ENCODE measurements at places on chromosomes 2 and 18.

DNA sequence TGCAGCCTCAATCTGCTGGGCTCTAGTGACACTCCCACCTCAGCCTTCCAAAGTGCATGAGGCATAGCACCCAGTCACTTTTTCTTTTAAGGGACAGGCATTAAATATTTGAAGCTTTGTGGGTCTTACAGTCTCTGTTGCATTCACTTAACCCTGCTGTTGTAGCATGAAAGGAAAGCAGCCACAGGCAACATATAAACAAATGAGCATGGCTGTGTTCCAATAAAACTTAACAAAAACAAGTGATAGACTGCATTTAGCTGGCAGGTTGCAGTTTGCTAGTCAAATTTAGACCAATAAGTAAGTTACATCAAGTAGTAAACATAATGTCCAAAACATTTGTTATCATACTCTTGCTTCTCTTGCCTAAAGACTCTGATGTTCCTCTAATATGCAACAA, 297.3 kb upstream of the MMADHC start:
- no peak for DNase-seq

DNA sequence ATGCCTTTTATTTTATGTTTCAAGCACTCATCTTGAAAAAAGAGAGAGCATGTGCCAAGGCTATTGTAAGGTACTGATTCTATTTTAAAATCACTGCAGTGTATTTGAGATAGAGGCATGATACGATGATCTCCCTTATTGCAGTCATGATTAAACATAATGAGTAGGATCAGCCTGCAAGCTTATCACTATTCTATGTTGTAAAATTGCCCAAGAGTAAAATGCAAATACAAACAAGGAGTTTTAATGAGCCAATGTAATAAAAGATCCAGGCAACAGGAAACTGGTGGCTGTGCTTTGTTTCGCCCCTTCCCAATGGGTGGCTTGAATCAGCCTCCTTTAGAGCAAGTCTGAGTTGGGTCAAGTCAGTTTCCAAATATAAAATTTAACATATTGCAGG, 116.4 kb upstream of the RBMS1 start:
- DNase-seq = no peak

GRCh38 chr18:51617167-51617566, 419.7 kb upstream of the MEX3C start:
- DNase-seq = no peak

- no peak for DNase-seq
Observed at GRCh38 chr2:205822579-205822978, 140.3 kb downstream of the NRP2 start.

DNA sequence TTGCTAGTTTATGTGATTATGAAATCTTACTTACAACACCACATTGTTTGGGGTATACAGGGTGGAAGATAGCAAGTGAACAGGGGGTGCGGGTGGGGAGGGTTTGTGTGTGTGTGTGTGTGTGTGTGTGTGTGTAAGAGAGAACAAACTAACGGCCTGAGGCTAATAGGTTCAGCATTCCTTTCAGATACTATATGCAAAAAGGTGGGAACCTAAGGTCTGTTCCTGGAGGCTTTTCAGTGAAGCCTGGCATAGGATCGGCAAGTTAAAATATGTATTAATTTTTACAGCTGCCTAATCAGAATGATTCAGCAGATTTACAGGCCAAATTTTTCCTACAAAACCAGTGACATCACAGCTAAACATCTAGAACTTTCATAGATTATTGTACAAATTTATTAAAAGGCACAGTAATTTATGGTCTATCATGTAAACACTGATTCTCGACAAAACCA, 7.6 kb upstream of the SPDYA start:
- no peak for DNase-seq

All from stimulated activated CD4-positive, alpha-beta T cell treated with anti-CD3 and anti-CD28 coated beads, Interleukin-1b, Interleukin-23, amount 100 ng/mL, for 48 hours (primary cell).